ENCODE measurements at places on chromosomes 6 and 20.

DNA sequence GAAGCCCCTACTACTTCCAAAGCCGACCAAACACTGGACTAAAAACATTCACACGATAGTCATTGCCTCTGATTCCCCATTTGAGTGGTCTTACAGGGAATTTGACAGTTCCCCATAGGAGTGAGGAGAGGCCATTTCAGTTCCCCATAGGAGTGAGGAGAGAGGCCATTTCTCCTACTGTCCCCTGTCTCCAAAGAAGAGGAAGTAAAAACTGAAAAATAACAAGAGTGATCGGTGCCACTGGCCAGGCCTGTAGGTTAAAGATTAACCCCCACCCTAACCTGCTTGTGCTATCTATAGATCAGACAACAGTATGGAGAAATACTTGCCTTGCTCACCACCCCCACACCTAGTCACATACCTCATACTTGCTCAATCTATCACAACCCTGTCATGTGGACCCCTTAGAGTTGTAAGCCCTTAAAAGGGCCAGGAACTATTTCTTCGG, 204.0 kb upstream of the MOCS1 start:
- DNase-seq: no peak

DNA sequence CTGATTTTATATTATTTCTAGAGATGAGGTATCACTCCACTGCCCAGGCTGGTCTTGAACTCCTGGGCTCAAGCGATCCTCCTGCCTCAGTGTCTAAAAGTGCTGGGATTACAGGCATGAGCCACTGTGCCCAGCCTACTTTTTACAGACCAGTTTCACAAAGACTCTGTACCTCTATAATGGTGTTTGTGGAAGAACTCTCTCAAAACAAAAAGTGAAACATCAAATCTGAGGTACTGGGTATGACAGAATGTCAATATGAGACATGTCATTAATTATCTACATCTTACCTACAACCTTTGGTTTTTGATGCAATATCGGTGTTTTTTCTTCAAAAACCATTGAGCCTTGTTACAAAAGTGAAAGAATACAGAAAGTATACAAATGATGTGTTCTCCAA, 49.4 kb upstream of the MCM9 start:
- DNase-seq: no peak

DNA sequence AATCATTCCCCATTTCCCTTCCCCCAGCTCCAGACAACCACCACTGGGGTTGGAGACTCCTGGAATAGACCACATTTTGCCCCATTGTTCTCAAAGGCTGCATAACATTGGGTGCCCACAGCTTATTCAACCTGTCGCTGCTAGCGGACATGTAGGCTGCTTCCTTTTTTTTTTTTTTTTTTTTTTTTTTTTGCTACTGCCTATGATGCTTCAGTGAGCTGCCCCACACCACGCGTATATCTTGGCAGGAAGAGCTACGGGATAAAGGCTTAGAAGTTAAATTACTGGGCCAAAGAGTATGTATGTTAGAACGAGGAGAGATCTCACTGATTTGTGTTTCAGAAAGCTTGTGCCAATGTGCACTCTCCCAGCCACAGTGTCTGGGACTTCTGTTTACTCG, 7.0 kb downstream of the LBP start:
- no peak for DNase-seq

GRCh38 chr20:48823960-48824498, 3.8 kb downstream of the PREX1 start:
- DNase-seq: peak; percentile 8

DNA sequence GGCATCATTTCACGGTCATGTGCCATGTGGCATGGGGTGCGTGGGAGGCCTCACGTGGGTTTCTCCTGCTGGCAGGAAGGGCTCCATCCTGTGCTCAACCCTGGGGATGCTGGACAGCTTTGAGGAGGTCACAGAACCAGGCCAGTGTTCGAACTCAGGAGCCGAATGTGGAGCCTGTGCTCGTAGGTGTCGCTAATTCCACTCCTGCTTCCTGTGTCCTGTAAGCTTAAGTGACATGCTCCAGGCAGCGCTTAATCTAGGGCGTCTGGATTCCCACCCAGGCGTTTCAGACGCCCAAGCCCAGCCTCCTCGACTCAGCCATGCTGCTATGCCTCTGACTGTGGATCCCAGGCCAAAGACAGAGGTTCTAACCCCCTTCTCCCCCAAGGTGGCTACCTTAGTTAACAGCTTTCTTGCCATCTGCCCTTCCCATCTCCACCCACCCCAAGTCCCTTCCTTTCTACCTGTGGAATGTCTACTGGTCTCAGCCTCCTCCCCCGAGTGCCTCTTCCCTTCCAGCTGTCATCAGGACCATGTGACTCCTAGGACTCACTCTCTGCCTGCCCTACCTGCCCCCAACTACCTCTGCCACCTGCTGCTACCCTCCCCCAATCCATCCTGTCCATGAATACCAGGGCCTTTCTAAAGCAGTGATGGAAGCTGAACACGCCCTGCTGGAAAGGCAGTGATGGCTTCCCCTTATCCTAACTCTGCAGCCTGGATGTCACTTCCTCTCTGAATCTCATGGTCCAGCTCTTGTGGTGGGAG, 255.1 kb downstream of the CDH26 start:
- DNase-seq: no peak

GRCh38 chr6:153031335-153031955, 28.9 kb upstream of the MTRF1L start:
- no peak for DNase-seq

DNA sequence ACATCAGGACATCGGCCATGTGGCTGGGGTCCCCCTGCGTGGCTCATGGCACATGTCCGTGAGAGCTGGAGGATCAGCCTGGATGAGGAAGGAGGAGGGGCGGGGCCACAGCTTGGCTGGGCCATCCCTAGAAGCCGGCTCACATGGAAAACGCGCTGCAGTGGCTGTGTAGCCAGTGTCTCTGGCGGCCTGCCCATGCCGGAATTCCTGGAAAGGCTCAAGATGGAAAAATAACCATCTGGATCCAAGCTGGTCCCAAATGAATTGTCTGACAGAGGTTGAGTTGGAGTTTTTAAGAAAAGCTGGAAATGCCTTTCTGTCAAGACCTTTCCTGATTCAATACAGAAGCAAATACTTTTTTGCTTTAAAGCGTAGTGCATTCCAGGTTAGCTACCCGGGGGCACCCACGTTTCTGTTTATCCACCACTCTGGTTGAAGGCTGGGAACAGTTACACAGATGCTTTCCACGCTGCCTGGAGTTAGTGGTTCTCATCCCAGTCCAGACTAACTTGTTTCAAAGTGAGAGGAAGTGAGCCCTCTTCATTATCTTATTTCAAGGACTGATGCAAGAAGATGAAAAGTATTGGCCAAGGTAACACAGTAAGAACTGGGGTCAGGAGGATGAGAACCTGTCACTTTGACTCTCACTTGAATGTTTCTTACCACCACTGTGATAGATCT, 99.0 kb downstream of the GMPR start:
- no peak for DNase-seq

- DNase-seq: no peak
These were observed 155.1 kb downstream of the CDC5L start for GRCh38 chr6:44542401-44543116.

GRCh38 chr20:45592574-45593189, 13.6 kb upstream of the WFDC8 start:
- DNase-seq: no peak

- no peak for DNase-seq
These were observed 607.3 kb upstream of the CITED2 start for GRCh38 chr6:139981768-139982181.

Measured in activated CD4-positive, CD25-positive, alpha-beta regulatory T cell (primary cell).